ENCODE measurements at places on chromosomes 7 and 10.

- no peak for DNase-seq
These were observed 100.0 kb upstream of the EGR2 start for GRCh38 chr10:62916141-62916603.

DNA sequence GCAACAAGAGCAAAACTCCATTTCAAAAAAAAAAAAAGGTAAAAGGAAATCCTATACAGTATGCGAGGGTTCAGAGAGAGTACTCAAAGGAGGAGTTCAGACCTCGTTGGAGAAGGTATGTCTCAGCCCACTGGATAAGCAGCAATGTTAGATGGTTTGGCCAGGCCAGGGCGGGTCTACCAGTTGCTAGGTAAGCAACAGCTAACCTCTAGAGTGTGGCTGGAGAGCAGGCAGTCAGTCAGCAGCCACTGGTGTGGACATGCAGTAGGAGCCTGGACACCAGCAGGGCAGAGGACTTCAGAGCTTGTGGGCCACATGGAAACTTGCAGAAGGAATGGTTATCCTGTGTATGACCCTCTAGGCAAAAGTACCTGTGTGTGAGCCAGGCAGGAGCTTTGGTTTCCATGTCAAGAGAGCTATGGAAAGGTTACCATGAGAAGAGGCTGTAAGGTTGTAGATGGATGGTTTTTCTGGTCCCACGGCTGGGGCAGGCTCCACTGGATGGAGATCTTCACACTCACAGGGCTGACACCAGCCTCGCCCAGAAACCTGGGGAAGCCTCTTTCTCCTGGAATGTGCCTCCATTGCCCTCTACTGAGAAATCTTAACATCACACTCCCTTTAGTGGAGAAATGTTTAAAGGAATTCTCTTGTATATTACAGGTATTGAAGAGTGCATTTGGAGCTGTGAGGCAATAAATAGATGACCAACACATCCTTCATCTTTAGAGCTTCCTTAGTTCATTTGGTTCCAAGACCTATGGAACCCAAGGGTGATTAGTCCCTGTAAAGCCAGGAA, 63.6 kb downstream of the CCDC186 start:
- DNase-seq: no peak

DNA sequence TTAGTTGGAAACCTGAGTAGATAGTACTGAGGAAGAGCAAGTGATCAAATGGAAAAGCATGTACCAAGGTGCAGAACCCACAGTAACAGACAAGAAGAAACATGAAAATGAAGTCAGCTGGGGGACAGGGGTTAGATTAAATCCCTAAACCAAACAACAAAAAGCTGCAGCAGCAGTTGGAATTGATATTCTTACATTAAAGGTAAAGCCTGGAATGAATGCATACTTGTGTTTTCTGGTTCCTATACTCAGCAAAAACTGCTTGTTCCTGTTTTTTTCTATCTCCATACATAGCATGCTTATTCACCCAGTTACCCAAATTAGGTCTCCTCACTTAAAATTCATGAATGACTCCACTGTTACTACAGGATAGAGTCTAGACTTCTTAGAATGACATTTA, 92.4 kb downstream of the TPST1 start:
- no peak for DNase-seq

DNA sequence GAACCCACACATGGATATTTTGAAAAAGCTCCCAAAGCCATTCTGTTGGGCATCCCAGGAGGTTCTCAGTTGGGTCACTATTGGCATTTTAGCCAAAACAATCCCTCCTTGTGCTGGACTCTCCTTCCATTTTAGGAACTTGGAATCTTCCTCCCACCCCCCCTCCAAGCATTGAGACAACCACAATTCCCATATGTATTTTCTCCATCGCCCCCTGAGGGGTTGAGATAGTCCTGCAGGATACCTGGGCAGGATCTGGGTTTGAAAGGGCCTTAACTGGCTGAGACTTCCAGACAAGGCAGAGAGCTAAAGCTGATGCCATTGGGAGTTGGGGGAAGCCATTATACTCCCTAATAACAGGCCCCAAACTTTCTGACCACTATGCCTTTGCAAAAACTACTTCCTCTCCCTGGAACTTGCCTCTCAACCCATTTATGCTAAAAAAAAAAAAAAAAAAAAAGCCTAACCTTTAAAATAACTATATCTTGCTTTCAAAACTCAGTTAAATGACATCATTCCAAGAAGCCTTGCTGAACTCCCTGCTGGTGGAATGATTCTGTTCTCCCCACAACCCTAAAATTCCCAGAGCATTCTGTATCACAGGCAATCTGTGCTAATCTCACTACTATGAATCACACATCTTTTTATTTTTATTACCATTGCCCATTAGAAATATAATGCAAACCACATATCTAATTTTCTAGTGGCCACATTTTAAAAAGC, 77.5 kb upstream of the PDE1C start:
- DNase-seq: no peak

- DNase-seq: peak; percentile 84
These were observed 3.7 kb downstream of the ELOVL3 start for GRCh38 chr10:102229810-102230263.

DNA sequence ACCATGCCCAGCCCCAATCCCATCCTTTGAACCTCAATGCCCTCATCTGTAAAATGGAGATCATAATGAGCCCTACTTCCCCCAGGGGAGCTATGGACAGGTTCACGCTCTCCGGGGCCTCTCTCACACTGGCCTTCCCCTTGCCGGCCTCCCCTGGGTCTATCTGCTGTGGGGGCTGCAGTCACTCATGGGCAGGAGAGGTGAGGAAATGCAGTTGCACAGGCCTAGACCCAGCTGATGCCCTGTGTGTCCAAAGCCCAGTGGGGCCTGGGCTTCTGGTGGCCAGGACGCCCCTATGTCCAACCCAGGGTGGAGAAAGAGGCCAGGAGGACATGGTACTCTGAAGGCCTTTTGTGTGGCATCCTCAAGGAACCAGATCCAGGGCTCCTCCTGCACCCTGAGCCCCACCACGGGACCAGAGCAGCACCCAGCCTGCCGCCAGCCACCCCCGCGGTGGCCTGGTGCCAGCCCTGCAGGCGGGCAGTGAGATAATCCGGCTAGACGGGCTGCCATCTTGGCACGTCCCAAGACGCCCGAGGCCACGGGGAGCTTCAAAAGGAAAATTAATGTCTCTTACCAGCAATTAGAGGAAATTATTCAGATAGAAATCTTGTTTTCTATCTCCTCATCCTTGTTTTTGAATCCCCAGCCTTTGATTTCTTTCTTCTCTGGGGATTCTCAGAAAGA, 39.0 kb downstream of the MYL10 start:
- peak; percentile 53 for DNase-seq

GRCh38 chr7:137994216-137994615, 7.7 kb downstream of the CREB3L2 start:
- DNase-seq: no peak

DNA sequence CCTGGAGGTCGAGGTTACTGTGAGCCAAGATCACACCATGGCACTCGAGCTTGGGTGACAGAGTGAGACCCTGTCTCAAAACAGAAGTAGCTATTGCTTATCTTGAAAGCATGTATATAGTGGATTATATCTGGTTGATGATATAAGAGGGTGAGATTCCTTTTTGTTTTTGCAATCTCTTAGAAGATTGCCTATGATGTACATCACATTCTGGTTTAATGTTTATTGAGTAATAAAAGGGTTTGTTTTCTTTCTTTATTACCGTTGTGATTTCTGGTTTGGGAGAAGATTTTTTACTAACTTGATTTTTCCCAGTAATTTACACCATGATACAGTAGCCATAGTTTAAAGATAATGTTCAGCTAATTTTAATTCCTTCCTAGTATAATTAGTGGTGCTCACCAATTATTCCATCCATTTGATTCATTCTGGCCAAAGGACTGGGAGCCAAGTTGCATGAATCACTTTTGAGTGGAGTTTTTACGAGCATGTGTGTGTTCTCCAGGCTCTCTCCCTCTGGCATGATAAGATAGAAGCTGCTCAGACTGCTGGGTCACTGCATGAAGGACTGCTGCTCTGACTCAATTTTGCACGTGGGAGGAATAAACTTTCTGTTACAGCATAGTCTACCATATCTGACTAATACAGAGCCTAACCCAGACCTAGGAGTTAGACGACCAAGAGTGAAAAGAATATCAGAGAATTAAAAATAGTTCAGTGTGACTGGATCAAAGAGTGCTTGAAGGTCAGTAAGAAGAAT, 13.5 kb upstream of the TSPAN13 start:
- peak; percentile 59 for DNase-seq

- no peak for DNase-seq
These were observed 147.2 kb upstream of the FAM171A1 start for GRCh38 chr10:15518250-15518649.

DNA sequence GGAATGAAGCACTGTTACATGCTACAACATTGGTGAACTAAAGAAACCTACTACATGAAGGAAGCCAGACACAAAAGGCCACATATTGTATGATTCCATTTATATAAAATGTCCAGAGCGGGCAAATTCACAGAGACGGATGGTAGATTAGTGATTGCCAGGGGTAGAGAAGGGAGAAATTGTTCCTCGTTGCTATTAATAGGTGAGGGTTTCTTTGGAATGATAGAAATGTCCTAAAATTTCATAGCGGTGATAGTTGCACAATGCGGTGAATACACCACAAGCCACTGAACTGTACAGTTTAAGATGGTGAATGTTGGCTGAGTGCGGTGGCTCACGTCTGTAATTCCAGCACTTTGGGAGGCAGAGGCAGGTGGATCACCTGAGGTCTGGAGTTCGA, 29.0 kb downstream of the DENND2A start:
- DNase-seq: no peak

- no peak for DNase-seq
These were observed 155.5 kb downstream of the UBE2H start for GRCh38 chr7:129797214-129797789.

DNA sequence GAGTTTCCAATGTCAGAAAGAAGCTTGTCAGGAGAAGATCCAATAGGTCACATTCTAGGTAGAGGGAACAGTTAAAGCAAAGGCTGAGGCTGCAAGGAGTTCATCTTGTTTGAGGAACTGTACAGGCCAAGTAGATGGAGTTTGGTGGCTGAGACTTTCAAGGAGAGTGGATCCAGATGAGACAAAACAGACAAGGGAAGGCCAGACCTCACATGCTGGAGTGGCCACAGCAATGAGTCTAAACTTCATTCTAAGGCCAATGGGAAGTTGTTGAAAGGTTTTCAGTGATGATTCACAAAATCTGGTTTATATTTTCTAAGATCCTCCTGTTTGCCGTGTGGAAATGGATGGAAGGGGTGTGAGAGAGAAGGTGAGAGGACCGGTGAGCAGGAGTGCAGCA, 40.0 kb downstream of the EPDR1 start:
- DNase-seq: no peak

- DNase-seq: no peak
These were observed 87.3 kb upstream of the TES start for GRCh38 chr7:116122972-116123595.

GRCh38 chr7:74202841-74203556, 6.8 kb upstream of the LAT2 start:
- peak; percentile 65 for DNase-seq

DNA sequence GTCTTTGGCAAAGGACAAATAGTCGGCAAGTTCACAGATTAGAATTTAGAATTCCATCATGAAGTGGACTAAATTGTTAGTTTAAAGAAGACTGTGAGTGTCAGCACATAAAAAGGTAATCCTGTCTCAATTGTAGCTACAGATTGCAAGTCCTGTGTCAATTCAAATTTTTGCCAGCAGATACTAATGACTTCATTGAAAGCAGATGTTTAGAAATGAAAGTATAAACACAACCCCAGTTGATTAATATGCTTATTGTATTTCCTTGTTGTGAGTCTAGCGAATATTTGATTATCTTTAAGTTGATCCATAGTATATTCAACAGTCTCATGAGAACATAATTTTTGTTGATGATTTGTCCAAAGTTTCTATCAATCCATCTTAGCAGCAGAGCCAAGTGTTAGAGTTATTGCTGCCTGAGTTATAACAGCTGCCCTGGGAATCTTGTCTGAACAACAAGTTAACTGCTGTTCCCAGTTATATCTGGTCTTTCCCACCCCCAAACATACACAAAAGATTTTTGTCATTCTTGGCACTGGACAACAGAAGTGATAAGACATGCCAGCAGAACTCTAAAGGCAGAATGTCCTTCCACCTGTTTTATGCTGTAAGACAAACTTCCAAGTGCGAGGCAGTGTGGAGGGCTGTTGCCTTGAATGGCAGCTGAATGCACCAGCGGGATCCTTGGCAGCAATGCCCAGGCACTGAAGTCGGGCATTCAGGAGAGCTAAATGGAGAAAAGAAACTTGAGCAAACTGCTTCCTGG, 21.3 kb upstream of the HERPUD2 start:
- no peak for DNase-seq

GRCh38 chr7:4240042-4240441, 442.1 kb upstream of the FOXK1 start:
- no peak for DNase-seq

DNA sequence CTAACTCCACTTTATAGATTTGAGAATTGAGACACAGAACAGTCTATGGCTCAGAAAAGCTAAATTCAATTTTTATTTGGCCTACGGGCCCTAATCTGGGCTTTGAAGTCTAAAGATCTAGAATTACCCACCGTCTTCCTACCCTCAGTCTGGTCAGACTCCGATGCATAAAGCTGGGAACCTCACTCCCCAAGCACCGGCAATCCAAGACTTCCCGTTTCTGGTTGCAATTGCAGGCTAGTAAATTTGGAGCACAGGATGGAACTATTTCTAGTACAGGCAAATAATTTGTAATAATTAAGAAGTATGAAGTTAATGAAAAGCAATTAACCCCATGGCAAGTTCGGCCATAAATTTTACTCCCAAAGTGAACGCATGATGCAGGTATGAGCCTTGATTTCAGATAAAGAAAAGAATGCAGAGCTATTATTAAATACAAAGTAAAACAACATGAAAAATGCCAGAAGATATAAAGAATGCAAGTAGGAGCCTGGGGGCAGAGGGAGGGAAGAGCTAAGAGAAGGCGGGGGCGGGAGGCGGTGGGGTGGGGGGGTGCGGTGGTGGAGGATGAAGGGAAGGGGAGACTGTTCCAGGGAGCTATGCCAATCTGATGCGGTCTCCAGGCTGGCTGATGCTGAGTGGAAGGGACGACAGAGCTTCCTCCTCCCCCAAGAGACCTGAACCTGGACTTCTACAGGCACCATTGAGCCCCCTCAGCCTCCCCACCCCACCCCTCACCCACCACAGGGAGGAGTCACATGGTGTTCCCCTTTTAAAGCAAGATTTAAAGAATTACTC, 45.1 kb downstream of the BPGM start:
- no peak for DNase-seq

GRCh38 chr10:7153750-7154149, 257.1 kb downstream of the SFMBT2 start:
- no peak for DNase-seq

- DNase-seq: no peak
These were observed 290.8 kb upstream of the PCDH15 start for GRCh38 chr10:55091691-55092328.

DNA sequence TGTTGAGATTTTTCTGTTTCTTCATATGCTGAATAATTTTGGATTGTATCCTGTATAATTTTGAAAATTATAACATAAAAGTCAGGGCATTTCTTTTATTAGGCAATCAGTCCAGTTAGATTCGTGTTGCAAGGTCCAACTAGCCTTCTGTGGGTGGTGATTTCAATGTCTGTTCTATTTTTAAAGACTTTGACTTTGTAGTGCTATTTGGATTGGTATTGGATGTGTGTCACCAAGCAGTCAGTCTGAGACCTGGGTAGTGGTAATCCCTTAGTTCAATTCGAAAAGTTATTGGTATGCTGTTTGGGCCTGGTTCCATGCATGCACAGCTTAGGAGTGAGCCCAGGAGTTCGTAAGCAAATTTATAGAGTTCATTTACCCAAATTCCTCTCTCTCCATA, 82.2 kb downstream of the EPDR1 start:
- no peak for DNase-seq
